ENCODE measurements at places on chromosomes 13 and 19.

GRCh38 chr19:47226426-47227351 is 4.3 kb downstream of the BBC3 start:
- DNase-seq, result no peak

- DNase-seq, result no peak
Observed at GRCh38 chr13:25281935-25282332, 5.4 kb downstream of the MTMR6 start.

- no peak for DNase-seq
Observed at GRCh38 chr19:14381689-14382474, 638 bp downstream of the ADGRE5 start.

DNA sequence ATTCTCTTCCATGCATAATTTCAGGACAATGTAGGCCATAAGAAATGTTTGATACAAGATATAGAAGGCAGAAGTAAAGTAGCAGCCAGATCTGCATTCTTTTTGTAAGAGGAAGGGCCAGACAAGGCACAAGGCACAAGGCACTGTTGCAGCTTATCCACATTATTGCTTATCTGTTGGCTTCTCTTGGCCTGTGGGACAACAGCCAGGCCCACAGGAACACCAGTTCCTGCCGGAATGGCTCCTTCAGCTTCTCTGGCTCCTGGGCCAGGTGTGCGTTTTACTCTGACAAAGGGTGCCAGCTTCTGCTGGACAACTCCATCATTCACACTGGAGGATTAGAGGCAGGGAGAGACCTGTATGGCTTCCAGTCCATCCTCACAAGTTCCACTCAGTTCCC is 29.2 kb downstream of the GPR180 start:
- no peak for DNase-seq

DNA sequence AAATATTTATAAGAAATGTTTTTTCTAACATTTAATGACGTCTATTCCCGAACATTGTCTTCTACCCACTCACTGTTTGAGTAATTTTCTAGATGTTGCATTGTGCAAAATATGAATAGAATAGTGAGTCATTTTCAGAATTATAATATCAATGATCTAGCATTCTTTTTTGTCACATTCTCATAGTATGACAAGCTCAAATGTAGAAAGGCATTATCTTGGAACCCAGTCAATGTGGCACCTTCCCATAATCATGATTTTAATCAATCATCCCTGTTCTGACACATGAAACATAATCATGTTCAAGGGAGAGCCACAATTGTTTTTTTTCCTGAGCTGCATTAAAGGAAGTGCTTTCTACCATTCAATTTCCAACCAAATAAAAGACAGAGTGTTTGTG is 265.8 kb downstream of the OXGR1 start:
- DNase-seq, result no peak

DNA sequence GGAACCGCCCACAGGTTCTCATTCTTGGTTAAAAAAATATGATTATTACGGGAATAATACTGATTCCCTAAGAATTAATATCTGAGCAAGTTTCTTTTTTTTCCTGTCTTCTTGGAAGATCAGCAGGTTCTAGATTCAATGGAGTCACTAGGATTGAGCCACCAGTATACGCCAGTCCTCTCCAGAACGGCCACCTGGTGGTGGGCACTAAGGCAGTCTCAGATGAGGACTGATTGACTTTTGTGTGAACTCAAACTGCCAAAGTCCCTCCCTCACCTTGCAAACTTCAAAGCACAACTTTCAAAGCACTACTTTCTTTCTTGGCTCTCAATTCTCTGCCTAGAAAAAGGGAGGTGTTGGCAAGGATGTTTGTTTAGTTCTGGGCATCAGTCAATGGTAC is 33.3 kb upstream of the ALOX5AP start:
- DNase-seq, result no peak

GRCh38 chr19:29678484-29679106 is 13.3 kb downstream of the PLEKHF1 start:
- no peak for DNase-seq

DNA sequence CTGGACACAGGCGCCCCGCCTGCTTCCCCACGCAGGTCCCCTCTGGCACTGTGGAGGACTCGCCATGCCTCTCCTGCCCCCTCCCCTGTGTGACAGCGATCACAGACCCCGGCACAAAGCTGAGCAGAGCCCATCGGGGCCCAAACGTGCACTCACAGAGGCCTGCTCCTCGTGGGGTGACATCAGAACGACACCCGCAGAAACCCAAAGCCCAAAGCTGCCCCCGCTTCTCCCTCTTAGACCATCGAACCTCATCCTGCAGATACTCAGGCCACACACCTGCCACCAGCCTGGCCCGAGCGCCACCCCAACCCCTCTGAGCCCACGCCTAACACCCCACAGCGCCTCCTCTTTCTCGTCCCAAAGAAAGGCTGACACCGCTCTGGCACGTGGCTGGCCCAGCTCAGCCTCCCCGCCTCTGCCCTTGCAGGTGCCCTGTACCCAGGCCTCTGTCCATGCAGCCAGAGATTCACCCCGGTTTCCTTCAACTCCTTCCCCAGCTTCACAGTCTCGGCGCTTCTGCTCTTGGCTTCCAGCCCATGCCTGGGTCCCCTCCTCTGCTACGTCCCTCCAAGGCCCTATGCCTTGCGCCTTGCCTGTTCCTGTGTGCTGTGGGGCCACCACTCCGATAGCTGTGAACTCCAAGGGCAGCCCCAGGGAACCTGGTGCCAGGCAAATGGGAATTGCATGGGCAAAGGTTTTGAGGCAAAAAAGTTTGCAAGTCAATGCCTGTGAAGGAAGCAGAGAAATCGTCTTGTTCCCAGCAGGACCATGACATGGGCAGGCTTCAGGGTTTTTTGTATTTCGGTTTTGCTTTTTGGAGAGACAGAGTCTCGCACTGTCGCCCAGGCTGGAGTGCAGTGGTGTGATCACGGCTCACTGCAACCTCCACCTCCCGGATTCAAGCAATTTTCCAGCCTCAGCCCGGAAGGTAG is 831 bp upstream of the CBARP start:
- DNase-seq, result no peak

DNA sequence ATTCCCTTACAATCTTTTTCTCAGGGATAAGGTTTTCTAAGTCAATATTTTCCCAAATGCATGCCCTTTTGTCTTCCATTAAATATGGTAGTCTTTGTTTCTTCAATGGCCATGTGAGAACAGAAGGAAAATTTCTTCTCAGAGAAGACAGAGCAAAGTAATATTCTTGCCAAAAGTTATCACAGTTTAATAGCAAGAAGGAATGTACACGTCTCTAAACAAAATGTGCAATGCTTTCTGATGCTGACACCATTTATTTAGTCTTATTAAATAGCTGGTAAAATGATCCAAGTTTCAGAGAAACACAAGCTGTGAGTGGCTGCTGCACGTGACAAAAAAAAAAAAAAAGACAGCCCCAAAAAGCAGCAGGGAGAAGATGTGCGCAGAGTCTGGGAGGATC is 542.5 kb downstream of the GPC6 start:
- DNase-seq, result no peak

GRCh38 chr19:750640-751423 is at the start of gene MISP:
Gene MISP, plus strand, starts transcription at chr19:751112. Its CDS starts 5,835 bp downstream, at chr19:756947.
- no peak for DNase-seq

DNA sequence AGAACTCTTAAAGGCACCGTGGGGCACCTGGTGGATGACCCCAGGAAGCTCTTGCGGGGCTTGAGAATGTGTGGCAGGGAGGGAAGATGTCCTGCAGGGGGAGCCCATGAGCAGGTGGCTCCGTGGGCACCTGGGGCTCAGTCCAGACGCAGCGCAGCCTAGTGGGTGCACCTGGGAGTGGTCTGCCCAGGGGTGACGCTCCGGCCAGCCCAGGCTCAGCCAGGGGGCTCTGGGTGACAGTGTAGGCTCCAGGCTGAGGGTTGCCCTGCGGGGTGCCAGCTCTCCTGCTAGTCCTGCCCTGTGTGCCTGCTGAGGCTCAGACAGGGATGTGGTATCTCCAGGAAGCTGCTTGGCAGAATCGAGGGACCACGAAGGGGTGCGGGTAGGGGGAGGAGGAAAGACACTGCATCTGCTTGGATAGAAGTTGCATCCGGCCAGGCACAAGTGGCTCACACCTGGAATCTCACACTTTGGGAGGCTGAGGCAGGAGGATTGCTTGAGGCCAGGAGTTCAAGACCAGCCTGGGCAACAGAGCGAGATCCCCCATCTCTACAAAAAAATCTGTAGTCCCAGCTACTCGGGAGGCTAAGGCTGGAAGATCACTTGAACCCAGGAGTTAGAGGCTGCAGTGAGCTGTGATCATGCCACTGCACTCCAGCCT is 15.0 kb upstream of the PGLS start:
- no peak for DNase-seq

GRCh38 chr19:43362179-43362578 is 8.7 kb downstream of the CD177 start:
- DNase-seq, result no peak

DNA sequence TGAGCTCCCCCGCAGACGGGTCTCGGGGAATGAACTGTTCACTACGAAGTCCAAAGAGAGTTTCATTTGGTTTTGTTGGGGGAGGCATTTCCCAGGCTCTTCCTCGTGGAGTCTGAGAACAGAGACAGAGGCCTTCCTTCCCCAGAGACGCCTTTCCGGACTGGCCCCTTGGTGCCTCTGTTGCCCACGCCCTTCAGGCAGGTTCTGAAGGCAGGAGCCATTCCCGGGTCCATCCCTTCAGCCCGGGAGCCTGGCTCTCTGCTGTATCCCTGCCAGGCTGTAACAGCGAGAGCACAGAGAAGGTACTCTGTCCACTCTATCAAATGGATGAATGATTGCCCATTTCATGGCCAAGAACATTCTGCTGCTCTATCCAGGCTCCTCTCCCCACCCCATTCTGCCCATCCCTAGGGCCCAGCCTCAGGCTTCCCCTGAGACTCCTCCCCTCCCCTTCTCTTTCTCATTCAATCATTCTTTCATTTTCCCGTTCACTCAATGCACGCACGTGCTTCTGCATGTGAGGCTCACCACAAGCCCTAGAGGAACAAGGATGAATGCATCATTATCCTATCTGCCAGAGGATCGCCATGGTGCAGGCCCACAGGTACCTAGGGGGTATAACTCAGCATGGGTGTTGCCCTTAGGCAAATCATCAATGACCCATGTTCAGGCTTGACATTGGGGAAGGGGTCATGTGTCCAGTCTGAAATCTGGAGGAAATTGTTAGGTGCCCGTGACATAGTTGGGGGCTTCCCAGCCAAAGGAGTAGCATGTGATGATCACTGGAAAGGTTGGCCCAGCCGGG is 298.6 kb downstream of the ZNF536 start:
- no peak for DNase-seq

DNA sequence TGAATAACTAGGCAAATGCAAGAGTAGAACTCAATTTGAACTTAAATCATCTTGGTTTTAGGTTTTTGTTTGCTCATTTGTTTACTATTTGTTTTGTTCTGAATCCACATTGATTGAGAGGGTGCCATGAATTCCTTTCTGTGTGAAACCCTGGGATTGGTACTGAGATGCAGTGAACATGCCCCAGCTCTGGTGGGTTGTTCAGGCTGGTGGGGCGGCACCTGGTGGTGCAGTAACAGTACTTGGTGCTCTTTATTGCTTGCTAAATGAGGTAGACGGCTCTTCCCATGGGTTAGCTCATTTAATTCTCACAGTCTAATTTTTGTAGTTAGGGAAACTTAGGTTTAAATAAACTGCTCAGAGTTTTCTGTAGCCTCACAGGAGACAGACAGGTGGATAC is 48.4 kb downstream of the WASF3 start:
- no peak for DNase-seq

- no peak for DNase-seq
Observed at GRCh38 chr19:51821456-51821855, 26.5 kb downstream of the FPR3 start.

- no peak for DNase-seq
Observed at GRCh38 chr13:114106991-114107685, 25.3 kb downstream of the RASA3 start.

DNA sequence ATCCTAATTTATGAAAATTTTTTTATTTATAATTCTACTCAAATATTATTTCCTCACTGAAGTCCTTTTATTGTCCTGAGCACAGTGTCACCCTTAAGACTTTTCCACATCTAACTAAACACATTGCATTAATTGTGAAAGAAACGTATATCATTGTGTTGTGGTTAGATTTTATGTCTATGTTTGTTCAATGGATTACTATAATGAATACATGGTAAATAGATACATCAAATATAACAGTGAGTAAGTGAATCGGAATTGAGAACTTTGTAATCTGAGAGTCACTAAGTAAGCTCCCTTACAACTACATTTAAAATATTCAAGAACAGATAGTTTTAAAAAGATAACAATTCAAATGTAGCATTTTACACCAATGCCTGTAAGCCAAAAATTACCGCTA is 417.6 kb upstream of the PCDH20 start:
- DNase-seq, result no peak

- DNase-seq, result peak; percentile 57
Observed at GRCh38 chr13:66657165-66657881, 572.8 kb downstream of the PCDH9 start.

- DNase-seq, result no peak
Observed at GRCh38 chr13:50388481-50388880, 373.2 kb downstream of the KCNRG start.

DNA sequence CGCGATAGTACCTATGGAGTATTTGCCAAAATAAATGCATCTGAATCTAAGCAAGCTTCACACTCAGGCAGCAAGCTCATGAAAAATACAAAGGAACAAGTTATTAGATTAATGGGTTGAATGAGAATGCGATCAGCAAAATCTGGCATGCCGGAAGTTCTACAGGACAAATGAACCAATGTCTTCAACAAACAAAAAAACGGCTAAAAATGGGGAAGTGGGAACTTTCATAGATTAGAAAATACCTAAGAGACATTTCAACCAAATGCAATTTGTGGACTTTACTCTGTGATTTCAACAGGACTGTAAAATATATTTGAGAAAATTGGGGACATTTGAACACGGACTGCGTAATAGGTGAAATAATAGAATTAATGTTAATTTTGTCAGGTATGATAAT is 22.4 kb upstream of the RNASEH2B start:
- no peak for DNase-seq

- DNase-seq, result no peak
Observed at GRCh38 chr13:112042496-112042895, 24.5 kb upstream of the SOX1 start.

DNA sequence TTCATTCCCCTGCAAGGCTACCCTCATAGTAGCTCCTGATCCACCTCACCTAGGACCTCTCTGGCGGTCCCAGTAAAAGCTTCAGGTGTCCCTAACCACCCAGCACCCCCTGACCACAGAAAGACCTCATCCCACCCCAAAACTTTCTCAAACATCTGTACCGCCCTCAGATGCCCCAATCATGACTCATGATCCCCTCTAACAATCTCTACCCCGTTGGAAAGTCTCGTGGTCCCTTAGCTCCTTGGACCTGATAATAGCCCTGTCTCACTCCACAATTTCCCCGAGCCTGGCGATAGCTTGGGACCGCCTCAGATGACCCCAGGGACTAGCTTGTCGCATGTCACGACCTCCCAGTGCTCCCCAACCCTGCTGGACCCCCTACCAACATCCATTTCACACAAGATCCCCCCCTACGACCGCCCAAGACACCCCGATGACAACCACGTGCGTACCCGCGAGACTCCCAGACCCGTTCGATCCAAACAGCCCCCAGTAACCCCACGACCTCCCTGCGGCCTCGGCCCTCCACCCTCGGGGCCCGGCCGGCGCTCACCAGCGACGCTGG is 450 bp downstream of the NDUFA11 start:
- no peak for DNase-seq

Data from AG04449 (cell line).